ENCODE measurements at places on chromosomes 12 and 14.

GRCh38 chr12:75848961-75849360, 182.6 kb downstream of the PHLDA1 start:
- DNase-seq = no peak

DNA sequence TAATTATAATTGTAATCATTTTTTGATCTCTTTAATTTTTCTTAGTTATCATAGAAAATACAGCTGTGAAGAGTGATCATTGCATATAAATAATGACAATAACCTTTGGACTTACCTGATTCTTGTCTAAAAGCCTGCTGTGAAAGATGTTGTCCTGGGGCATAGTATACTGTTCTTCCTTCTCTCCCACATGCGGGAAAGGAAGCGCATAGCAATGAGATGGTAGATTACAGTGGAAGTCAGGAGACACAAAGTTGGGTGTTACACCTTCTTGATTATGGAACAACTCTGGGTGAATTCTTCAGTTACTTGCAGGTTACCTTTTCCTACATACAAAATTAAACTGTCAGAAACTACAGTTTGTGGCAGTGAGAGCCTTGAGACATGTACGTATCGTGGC, 140.8 kb downstream of the KTN1 start:
- no peak for DNase-seq

GRCh38 chr14:103710771-103711377, 4.4 kb downstream of the XRCC3 start:
- no peak for DNase-seq

DNA sequence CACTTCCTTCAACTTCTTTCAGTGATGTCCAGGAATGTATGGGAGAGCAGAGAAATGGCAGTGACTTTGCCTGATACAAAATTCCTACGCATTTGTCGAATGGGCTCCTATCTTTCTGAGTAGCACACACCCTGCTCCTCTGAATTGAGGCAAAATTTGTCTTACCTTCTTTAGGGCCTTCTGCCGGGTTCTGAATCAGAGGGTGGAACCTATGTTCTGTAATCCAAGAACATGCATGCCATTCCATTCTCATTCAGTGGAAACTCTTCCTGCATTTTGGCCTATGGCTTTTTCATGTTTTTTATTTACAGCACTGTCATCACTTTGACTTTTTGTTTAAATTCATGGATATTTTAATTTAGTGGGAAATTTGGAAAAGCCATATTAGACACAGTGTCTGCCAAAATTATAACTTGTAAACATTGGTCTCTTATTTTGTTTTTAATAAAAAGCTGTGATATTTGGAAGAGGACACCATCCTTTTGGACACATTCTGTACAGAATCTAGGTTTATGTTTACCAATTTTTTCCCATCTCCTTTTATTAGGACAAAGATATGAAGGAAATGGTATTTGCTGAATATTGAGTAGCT, 402.2 kb upstream of the FAR2 start:
- no peak for DNase-seq

GRCh38 chr12:93573552-93574223, 1.2 kb downstream of the SOCS2 start:
- peak; percentile 19 for DNase-seq
